Activated T-cell treated with anti-CD3 and anti-CD28 coated beads for 1 hour (primary cell): ENCODE measurements at places on chromosomes 7 and 10.

- DNase-seq: no peak
Measured at GRCh38 chr10:59965899-59966650, 59.7 kb upstream of the CCDC6 start.

DNA sequence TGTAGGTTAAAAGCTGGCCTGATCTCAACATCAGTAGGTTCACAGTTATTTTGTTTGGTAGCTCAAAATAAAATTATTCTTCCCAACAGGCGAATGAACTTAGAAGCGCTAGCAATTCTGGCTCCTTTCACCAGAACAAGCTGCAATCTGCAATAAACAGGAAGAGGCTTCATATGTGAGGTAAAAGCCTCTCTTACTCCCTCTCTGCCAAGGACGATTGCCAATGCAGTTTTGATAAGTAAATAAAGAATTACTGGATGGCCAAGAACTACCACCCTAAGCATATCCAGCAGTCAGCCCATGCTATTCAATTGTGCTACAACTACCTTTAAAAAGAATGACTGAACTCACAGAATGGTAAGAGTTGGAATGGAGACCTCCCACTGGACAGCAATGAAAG lies 150.0 kb upstream of the LAMB4 start:
- DNase-seq: no peak

DNA sequence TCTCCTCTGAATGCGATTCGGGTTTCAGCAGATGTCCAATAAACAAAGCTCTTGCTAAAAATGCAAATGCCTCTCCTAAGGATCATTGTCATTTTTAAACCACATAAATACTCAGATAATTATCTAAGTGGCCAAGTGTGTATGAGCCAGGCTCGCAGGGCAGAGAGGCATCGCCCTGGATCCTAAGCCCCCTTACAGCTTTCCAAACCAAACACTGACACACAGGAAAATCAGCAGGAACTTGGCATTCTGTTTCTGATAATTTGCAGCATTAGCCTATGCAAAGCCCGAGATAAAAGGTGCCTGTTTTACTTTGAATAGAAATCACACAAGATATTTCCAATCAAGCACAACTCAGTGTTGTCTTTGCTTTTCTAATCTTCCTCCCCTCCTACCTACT lies 134.4 kb downstream of the ABCA13 start:
- no peak for DNase-seq

DNA sequence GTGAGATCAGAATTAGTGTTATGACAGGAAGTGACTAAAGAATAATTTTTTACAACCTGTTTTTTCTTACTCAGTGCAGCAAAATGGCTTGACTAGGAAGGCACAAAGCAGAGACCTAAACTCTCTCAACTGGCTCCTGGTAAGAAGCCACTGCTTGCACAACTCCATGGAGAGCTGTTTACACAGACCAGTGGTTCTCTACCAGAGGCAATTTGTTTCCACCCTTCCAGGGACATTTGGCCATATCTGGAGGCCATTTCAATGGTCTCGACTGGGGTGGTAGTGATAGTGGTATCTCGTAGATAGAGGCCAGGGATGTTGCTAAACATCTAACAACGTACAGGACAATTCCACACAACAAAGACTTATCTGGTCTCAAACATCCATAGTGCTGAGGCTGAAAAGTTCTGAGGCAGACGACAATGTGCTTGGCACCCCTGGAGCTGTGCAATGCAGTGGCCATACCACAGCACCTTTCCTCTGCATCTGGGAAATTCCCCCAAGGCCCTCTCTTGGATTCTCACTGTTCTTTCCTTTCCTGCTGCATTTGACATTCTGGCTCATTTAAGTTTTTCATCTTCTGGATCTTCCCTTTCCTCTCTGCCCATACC lies 105.4 kb upstream of the LAMB4 start:
- DNase-seq: no peak

DNA sequence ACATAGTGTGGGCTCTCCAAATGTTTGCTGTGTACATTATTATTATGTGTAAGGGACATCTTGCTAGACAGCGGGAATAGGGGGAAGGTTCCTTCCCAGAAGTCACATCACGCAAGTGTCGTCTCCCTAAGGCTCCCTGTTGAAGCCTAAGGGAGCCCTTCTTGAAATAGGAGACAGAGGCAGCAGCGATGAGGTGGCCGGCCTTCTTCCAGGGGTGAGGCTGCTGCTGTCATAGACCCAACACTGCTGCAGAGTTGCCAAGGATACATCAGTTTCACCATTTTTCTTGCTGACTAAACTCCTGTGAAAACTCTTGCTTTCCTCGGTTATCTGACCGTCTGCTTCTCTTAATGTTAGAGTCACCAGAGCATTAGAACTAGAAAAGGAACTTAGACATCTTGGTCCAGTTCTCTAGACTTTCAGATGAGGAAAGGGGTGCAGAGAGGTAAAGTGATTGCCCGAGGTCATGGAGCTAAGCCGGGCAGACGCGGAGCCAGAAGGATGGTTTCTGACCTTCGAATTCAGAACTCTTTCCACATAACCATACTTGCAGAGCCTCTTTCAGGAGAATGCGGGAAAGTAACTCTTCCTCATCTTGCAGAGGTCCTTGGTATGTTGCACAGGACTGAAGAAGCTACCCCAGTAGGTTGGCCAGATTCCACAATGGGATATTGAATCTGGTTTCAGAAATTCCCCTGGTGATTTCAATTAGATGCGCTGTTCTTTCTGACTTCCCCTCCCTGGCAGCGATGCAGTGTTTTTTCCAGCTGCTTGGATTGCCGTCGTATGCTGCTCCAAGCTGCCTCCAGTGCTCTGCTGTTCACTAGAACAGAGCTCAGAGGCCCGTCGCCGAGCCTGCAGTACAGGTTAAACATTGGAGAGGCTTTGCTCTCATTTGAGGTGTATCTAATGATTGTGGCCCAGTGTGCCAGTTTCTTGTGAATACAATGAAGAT lies 217.1 kb downstream of the CAMK1D start:
- no peak for DNase-seq

- DNase-seq: no peak
Measured at GRCh38 chr7:71558806-71559613, 427.1 kb downstream of the GALNT17 start.

DNA sequence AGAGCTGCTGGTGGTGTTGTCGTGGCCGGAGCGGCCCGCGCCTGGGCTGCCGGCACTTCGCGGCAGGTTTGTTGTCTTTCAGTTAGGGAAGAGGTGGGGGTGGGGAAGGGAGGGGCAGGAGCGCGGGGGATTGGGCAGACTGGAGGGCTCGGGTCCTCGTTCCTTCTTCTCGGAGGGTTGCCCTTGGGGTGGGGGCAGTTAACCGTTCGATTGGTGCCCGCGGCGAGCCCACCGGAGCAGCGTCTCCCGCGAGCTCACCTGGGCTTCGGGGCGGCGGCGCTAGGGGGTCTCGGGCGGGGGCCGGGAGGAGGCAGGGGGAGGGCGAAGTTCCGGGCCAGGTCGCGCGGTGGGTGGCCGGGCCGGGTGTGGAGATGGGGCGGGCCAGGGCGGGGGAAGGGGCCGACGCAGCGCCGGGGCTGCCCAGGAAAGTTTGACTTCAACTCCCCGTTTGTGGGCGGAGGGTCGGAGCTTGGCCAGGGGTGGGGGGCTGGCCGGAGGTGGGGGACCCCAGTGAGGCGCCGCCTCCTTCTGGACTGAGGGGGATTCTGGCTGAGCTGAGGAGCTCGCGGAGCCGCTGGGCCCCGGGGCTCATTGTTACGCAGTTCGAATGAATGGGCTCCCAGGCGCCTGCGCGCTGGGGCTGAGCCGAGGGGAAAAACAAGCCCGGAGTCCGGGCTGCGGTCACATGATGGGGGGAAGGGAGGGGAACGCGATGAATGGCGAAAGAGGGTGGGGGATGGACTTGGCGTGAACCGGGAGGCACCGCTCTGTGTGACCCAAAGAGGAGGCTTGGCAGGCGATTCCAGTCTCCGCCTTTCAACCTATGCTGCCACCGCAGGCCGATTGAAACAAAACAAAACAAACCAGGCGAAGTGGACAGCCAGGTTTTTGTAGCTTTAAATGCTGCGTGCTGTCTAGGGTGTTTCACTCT lies 582 bp downstream of the HBP1 start:
- peak; percentile 70 for DNase-seq

DNA sequence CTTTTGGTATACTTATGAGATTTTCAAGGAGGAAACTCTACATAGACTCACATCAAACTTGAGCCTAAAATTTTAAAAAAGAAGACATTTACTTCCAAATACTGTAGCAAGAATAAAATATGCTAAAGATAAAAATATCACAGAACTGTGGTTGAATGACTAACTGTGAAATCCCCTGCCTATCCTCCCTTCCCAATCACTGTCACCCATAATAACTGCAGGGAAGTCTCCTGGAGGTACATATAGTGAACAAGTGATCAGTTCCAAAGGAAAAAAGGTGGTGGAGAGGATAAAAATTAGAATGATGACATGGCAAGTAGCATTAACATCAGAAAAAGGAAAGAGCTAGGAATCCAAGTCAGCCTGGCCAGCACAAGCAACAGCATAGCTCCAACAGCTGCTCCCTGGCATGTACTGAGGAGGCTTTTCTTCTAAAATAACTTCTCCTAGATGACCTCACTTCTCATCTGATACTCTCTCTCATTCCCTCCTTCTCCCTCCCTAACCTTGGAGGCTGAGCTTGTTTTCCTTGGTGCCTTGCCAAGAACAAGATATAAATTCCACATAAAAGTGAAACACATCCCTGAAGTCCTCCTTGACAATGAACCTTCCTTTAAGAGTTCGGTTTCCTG lies 124.0 kb downstream of the IQUB start:
- DNase-seq: no peak

DNA sequence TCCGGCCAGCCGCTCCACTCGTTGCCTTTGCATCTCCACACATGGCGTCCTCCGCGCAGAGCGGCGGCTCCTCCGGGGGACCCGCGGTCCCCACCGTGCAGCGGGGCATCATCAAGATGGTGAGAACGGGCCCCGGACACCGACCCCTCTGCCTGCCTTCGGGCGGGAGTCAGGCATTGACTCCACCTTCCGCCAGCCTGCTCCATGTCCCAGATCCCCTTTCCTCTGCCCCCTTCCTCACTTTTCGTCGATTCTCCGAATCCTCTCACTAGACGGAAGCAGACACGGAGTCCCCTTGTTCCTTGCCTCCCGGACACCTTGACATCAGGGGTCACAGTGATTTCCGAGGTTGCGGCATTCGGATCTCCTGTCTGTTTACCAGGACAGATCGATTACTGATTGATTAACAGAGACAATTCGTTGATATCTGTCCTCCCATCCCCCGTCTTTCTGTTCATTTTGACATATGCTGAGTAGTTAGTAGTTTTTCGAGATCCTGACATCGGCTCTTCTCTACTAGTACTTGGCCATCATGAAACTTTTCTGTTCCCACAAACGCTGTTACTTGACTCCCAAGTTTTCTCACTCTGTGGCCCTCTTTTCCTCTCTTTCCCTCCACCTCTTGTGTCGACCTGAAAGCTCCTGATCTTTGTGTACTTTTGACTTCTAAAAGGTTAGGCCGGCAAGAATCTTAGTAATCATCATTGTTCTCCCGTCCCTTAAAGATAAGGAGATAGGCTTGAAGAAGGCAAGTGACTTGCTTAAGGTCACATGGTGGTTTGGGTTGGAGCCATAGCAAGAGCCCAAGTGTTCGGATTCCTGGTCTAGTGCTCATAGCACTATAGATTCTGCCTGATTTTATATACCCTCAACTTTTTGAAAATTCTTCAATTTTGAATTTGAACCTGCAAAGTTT lies 597 bp downstream of the SND1 start:
- no peak for DNase-seq

- DNase-seq: no peak
Measured at GRCh38 chr10:131773370-131774343, 127.2 kb upstream of the PPP2R2D start.

DNA sequence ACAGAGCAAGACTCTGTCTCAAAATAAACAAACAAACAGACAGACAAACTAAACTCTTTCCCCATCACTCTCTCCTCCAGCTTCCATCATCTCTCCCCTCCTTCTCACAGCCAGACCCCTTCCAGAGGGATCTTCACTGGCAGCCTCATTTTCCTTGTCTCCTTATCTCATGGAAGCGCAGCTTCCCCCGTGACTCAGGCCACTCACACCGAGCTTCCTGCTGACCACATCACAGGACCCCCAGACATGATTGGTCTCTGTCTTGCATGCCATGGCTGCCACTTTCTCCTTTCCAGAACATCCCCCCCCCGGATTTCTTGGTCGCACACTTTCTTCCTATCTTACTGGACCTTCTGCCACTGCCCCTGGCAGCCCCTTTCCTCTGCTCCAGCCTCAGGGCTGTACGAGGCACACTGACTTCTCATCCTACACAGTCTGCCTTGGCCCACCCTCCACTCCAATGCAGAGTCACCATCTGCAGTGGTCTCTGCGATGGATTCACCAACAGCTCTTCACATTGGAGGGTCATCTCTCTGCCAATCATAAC lies 4.9 kb upstream of the INSIG1 start:
- DNase-seq: no peak

DNA sequence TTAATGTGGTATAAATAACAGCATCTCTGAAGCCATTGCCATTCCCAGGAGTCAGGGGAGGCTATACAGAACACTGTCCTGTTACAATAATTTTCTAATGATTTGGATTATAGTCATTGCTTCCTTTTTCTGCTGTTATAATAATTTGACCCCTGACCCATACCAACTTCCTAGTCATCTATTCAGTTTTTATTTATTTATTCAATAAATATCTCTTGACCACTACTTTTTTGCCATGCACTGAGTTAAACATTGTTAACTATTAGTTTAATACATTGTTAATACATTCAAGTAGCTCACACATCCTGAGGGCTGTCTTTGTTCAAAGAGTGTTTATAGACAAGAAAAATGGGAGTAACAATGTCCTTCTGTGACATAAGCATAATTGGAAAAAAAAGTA lies 235.5 kb upstream of the MEOX2 start:
- no peak for DNase-seq

DNA sequence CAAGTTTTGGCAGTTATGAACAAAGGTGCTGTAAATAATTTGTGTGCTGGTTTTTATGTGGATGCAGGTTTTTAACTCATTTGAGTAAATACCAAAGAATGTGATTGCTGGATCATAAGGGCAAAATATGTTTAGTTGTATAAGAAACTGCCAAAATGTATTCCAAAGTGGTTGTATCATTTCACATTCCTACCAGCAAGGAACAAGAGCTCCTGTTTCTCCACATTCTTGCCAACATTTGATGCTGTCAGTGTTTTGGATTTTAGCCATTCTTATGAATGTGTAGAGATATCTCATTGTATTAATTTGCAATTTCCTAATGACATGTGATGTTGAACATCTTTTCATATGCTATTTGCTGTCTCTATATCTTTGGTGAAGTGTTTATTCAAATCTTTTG lies 207.3 kb upstream of the LRGUK start:
- DNase-seq: no peak

DNA sequence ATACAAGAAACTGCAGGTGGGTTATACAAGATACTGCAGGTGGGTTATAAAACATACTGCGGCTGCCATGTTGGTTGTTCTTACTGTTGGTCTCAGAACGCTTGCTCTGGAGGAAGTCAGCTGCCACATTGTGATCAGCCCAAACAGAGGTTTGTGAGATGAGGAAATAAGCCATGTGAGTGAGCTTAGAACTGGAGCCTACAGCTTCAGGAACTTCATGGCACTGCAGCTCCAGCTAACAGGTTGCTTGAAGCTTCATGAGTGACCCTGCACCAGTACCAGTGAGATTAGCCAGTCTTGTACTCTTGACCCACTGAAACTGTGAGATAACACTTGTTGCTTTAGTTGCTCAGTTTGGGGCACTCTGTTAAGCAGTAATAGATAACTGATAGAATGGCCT lies 74.5 kb upstream of the PRKCQ start:
- DNase-seq: no peak

- no peak for DNase-seq
Measured at GRCh38 chr7:132035517-132036362, 479.3 kb upstream of the PODXL start.

GRCh38 chr10:103281753-103282152 lies 4.8 kb downstream of the INA start:
- no peak for DNase-seq

- no peak for DNase-seq
Measured at GRCh38 chr10:24451325-24451820, 242.4 kb downstream of the KIAA1217 start.
